ENCODE measurements at places on chromosomes 3 and 15.

DNA sequence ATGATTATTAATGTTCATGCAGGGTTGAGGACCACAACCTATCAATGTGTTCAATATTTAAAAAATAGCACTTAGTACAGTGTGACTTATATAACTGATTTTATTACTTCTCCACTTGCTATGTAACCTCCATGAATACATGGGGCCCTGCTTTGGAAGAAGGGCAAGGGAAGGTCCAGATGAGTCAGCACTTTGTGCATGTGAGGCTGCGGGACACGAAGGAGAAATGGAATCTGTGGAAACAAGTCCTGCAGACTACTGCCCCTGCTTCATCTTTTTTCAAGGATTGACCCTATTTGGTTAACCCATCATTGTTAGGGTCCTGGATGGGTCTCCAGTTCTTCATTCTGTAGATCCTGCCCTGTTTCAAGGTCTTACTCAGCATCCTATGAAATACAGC is 1.6 kb downstream of the NXPE3 start:
- peak; percentile 88 for DNase-seq

GRCh38 chr3:185409957-185410356 is 47.0 kb downstream of the MAP3K13 start:
- DNase-seq: no peak

DNA sequence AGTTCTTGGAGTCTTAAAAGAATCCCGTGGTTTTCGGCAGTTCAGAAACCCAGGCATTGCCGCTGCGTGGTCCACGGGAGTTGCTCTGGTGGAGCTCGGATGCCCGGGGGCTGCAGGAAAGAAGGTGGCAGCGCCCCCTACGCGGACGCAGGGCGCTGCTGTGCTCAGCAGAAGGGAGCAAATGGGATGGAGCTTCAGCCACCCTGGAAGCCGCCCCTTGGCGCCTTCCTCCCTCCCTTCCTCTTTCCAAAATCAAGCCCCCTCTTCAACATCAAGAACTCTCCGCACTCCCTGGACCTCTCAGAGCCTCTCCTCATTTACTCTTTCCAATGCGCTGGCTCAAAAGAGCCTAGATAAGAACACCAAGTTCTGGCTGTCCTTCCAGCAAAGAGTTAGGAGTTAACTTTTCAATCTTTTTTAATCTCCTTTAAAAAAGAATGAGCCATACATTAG is 880 bp upstream of the CHRNA7 start:
- no peak for DNase-seq

DNA sequence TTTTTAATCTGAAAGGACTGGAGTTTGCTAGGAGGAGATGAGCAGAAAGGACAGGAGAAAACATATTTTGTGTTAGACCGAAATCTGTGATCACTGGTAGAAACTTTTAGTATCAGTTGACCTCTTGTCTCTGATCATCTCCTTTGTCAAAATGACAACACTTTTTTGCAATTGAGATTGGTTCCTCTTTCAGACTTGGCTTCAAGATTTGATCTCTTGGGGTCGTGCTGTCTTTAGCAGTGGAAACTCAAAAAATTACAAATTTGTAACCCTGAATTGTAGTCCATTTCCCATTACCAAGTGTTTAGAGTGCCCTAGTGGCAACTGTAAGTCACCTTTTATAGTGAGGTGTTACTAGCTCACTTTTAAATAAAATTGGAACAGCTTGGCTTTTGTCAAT is 107.4 kb downstream of the KLHL25 start:
- no peak for DNase-seq

- no peak for DNase-seq
Observed at GRCh38 chr3:22858486-22858885, 344.6 kb upstream of the UBE2E2 start.

DNA sequence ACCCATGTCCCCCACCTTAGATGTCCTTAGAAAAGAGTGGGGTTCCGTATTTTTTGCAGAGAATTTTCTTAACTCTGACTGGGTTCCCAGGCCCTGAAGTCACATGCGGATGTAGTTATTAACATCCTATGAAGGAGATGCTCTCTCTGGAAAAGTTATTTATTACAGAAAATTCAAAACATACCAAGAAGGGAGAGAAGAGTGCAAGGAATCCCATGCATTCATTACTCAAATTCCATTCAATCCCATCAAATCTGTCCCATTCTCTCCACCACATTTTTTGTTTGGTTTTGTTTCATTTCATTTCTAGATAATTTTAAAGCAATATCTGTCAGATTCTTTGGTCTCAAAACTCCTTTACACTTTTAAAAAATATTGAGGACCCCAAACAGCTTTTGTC is 34.3 kb upstream of the ANKRD34C start:
- no peak for DNase-seq

Data from amniotic epithelial cell (primary cell).